ENCODE measurements at places on chromosomes 16 and 17.

DNA sequence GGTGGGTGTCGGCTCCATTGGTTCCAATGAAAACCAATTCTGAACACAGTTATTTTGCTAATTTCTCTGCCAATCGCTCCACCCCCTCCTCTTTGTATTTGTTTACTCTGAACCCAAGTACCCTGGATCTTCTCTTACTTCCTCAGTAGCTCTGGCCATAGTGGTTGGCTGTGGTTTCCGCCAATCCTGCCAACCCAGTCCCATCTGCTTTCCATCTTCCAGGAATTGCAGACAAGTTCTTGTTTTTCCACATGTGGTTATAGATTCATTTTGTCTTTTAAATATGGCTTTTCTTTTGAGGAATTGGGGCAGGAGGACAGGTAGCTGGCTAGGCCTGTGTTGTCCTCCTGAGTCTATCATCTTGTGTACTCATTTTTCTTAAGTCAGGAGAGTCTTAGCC lies 92.0 kb downstream of the CYLD start:
- no peak for DNase-seq

- DNase-seq: no peak
Measured at GRCh38 chr16:24322106-24322505, 66.0 kb downstream of the CACNG3 start.

GRCh38 chr17:18963126-18964017 lies 11.4 kb downstream of the SLC5A10 start:
- no peak for DNase-seq

GRCh38 chr17:57866723-57867122 lies 16.9 kb upstream of the MRPS23 start:
- DNase-seq: no peak

- peak; percentile 9 for DNase-seq
Measured at GRCh38 chr17:39098588-39098987, 52.8 kb downstream of the PLXDC1 start.

Measured in GM12865 (cell line).